ENCODE measurements at places on chromosomes 2 and 18.

DNA sequence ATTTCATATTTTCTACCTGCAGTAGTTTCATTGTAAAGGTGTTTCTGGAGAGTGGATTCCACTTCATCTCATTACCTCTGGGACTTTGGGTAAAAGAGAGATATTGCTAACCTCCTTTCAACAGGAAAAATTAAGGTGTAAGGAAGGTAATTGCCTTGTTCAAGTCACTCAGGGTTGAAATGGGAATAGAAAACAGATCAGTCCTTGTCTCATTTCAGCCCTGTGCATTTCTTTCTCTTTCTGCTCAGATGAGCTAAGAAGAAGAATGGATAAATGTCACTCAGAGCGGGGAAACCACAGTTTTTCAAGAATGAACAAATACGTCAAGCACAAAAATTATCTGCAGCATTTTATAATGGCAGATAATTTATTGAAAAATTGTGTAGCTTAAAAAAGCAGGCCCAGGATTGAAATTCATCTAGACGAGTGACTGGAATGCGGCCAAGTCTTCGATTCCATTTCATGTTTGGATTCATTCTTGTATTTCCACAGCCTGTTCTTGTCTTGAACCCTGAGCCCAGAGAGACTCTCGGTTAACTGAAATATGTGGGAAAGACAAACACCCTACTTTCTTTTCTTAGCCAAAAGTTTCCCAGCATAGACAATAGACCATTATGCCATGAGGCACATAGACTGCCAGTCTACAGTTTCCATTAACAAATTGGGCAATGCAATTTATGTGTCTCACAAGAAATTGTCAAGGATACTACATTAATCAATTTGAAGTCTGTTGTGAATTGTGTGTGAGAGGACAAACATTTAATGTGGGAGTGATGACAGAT lies 107.9 kb downstream of the POLE4 start:
- H3K27me3 ChIP-seq: no peaks in the 10 kb centered on the region
- no peaks in the 10 kb centered on the region for H3K36me3 ChIP-seq
- no peak overlapping the region for H3K27ac ChIP-seq
- no peak overlapping the region for H3K4me3 ChIP-seq

DNA sequence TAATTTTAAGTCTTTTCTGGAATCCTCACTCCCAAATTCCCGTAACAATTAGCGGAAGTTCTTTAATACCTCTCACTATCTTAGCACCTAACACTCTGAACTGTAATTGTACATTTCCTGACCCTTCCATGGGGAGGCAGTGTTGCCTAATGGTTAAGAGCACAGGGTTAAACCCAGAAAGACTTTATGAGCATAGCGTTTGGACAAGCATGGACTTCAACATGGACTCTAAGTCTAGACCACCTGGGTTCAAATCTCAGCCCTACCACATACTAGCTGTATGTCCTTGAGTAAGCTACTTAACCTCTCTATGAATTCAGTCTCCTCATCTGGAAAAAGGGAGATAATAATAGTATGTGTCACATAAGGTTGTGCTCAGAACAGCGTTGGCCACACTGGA lies 13.0 kb downstream of the ANTXR1 start:
- H3K36me3 ChIP-seq: no peaks in the 10 kb centered on the region
- H3K27ac ChIP-seq: no peak overlapping the region
- H3K27me3 ChIP-seq: no peaks in the 10 kb centered on the region
- H3K4me1 ChIP-seq: peaks cover 5% of the 10 kb centered on the region
- DNase-seq: peak; percentile 75

DNA sequence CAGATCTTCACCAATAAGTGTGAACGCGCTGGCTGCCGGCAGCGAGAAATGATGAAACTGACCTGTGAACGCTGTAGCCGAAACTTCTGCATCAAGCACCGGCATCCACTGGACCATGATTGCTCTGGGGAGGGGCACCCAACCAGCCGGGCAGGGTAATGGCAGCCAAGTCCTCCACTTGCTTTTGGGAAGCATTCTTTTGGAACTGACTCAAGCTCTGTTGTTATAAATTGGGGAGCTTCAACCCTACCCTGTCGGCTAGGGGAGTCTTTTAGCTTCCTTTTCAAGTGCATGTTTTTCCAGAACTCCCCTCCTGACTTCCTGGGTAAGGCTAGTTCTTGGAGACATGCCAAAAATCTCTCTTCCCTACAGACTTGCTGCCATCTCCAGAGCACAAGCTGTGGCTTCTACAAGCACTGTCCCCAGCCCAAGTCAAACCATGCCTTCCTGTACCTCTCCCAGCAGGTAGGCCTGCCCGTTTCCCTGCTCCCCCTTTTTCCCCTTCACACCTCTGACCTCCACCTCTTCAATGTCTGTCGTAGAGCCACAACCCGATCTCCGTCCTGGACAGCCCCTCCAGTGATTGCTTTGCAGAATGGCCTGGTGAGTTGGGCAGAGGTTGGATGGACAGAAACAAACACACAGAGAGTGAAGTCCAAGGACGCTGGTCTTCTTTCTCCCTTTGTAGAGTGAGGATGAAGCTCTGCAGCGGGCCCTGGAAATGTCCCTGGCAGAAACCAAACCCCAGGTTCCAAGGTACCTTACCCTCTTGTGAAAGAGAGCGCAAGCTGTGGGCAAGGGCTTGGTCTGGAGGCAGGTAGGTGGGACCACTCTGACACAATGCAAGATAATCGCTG lies 1.5 kb downstream of the ZFAND2B start:
- no peaks in the 10 kb centered on the region for H3K27me3 ChIP-seq
- peaks cover 15% of the 10 kb centered on the region for H3K4me1 ChIP-seq
- peaks cover 42% of the 10 kb centered on the region for H3K36me3 ChIP-seq
- peak overlapping the region; percentile 88 for H3K4me3 ChIP-seq

- H3K4me1 ChIP-seq: peaks cover 12% of the 10 kb centered on the region
- H3K4me3 ChIP-seq: peak overlapping the region; percentile 99
- H3K27ac ChIP-seq: peak overlapping the region; percentile 31
- no peaks in the 10 kb centered on the region for H3K36me3 ChIP-seq
- no peaks in the 10 kb centered on the region for H3K27me3 ChIP-seq
- DNase-seq: peak; percentile 64
These were observed 453 bp upstream of the ANTXR1 start for GRCh38 chr2:69012310-69013141.

DNA sequence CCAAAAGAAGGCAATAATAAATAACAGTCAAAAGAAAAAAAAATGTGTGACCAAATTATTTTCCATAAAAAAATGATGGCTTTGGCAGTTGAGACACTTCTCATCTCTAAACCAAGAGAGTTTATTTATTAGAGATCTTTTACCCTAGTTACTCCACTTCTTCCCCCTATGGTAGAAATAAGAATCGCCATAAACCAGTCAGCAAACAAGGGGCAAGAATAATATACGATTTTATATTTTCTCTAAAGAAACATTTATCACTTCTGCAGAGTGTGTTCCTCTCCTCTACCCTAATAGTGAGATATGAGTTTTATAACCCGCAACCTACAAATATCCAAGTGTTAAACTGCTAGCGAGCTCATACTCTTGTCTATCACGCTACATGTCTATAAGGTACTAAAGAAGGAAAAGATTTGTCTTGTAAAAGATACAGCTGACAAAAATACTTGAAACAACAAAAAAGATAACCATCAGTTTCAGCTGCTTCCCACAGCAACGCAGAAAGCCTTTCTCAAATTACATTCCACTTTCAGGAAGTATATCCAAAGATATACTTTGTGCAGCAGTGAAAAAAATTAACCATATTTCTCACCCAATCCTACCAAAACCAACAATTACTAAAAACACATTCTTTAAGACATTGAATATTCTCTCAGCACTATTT lies 2.3 kb downstream of the RNF103 start:
- H3K27ac ChIP-seq: peak overlapping the region; percentile 98
- peaks cover 40% of the 10 kb centered on the region for H3K36me3 ChIP-seq
- peak overlapping the region; percentile 95 for H3K4me3 ChIP-seq
- peaks cover 6% of the 10 kb centered on the region for H3K4me1 ChIP-seq
- peak; percentile 15 for DNase-seq

GRCh38 chr2:151261977-151262291 lies 271 bp upstream of the RBM43 start:
- peak overlapping the region; percentile 82 for H3K4me3 ChIP-seq
- H3K27ac ChIP-seq: peak overlapping the region; percentile 84
- DNase-seq: no peak
- peaks cover 6% of the 10 kb centered on the region for H3K4me1 ChIP-seq
- no peaks in the 10 kb centered on the region for H3K27me3 ChIP-seq

DNA sequence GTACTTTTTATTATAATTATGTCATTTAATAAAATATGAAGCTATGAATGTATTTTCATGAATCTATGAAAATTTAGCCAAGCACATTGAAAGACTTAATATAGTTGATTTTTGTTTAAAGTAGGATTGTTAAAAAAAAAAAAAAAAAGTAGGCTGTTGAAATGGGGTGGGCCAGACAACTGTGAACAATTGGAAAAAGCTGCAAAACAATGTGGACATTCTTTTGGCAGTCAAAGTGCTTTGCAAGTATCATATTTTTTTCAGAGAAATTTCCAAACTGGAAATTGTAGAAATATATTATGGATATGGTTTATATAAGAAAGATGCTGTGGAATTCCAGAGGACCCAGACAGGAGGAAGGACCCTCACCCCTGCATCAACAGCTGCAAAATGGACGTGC lies 82.1 kb downstream of the ETAA1 start:
- no peaks in the 10 kb centered on the region for H3K27me3 ChIP-seq
- DNase-seq: no peak
- H3K4me1 ChIP-seq: no peaks in the 10 kb centered on the region
- no peak overlapping the region for H3K4me3 ChIP-seq

DNA sequence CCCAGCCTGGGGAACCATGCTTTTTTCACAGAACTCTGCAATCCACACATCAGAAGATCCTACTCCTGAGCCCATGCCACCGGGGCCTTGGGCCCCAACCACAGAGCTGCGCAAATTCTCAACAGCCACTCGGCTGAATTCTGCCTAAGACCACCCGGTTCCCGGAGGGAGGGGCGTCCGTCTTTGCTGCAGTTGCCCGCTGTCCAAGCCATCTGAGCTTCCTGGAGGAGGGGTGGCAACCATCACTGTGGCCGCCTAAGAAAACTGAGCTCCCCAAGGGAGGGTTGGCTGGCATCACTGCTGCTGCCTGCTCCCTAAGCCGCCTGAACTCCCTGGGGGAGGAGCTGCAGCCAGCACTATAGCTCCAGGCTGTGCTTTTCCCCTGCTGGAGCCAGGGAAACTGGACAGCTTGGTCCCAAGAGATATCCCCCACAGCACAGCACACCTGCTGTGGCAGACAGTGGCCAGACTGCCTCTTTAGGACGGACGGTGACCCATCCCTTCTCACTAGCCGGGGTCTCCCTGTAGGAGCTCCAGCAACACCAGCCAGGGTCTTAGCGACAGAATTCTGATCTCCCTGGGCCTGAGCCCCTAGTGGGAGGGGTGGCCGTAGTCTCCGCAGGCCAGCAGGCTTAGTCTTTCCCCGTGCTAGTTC lies 1411.6 kb upstream of the CDH2 start:
- H3K36me3 ChIP-seq: no peaks in the 10 kb centered on the region
- no peaks in the 10 kb centered on the region for H3K4me1 ChIP-seq
- H3K4me3 ChIP-seq: no peak overlapping the region
- H3K27me3 ChIP-seq: no peaks in the 10 kb centered on the region
- DNase-seq: no peak

- peak overlapping the region; percentile 28 for H3K4me3 ChIP-seq
- H3K36me3 ChIP-seq: no peaks in the 10 kb centered on the region
- peak; percentile 27 for DNase-seq
- no peaks in the 10 kb centered on the region for H3K27me3 ChIP-seq
- peak overlapping the region; percentile 59 for H3K27ac ChIP-seq
- H3K4me1 ChIP-seq: peaks cover 15% of the 10 kb centered on the region
These were observed 53.0 kb upstream of the ROCK1 start for GRCh38 chr18:21164548-21165095.

- H3K27me3 ChIP-seq: no peaks in the 10 kb centered on the region
- H3K27ac ChIP-seq: peak overlapping the region; percentile 21
- H3K4me1 ChIP-seq: peaks cover 12% of the 10 kb centered on the region
- peak; percentile 45 for DNase-seq
- peaks cover 56% of the 10 kb centered on the region for H3K36me3 ChIP-seq
- H3K4me3 ChIP-seq: no peak overlapping the region
These were observed 4.4 kb downstream of the ACTR2 start for GRCh38 chr2:65231892-65232477.

- H3K4me3 ChIP-seq: no peak overlapping the region
- no peak overlapping the region for H3K27ac ChIP-seq
- no peak for DNase-seq
- no peaks in the 10 kb centered on the region for H3K36me3 ChIP-seq
These were observed 230.0 kb downstream of the ACTR3 start for GRCh38 chr2:114119862-114120261.

DNA sequence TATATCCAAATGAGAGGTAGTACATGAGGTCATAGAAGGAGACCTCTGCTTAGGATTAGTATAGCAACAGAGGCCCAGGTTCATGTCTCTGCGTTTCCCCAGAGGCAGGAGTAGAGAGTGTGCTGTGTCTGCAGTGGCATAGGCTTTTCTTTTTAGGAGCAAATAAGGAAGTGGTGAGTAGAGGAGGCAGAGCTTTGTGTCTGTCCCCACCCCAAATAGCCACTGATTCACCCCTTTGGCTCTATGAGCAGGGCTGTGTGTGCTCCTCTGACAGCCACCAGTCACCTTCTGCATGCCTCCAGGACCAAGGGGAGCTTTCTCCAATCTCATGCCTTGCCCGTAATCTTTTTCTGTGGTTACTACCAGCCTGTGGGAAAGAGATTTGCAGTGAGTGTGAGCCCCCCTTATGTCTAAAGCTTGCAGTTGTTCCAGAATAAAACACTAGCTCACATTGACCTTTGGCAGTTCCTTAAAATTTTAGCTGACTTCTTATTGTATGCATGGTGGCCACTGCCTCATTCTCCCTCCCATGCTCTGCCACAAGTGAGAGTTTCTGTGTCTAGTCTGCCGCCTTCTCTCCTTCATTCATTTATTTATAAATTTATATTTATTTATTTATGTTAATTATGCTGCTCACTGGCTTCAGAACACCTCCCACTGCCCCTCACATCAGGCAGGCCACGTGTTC lies 23.5 kb upstream of the ELAC1 start:
- H3K4me3 ChIP-seq: no peak overlapping the region
- peaks cover 33% of the 10 kb centered on the region for H3K36me3 ChIP-seq
- DNase-seq: no peak
- H3K27me3 ChIP-seq: no peaks in the 10 kb centered on the region
- H3K4me1 ChIP-seq: no peaks in the 10 kb centered on the region
- H3K27ac ChIP-seq: no peak overlapping the region

- H3K36me3 ChIP-seq: no peaks in the 10 kb centered on the region
- no peak overlapping the region for H3K4me3 ChIP-seq
- no peak for DNase-seq
- peaks cover 19% of the 10 kb centered on the region for H3K4me1 ChIP-seq
These were observed 4.3 kb upstream of the HAAO start for GRCh38 chr2:42796427-42797248.

All from MCF 10A (cell line).